Ovary (tissue), 10 donors: ENCODE measurements at places on chromosomes 3 and 15. TPM values are rescaled to one million over a fixed set of nuclear protein-coding genes. Genes with fewer than 3 reads are reported as not detected.

DNA sequence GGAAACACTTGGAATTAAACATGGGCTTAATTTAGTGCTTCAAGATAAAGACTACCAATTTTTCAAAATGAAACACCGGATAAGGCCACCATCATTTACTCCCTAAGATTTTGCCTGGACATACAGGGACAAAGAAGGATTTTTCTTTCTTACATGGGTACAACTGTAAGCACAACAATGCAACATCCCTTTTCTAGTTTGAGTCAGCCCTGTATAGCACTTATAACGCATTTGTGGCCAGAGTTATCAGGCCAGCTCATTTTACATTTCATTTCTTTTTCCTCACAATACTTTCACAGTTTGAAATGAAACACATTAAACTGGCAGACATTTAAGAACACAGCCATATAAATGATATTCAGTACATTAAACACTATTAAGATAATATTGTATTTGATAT lies 9.8 kb upstream of the SUCNR1 start:
- DNase-seq = no peak

DNA sequence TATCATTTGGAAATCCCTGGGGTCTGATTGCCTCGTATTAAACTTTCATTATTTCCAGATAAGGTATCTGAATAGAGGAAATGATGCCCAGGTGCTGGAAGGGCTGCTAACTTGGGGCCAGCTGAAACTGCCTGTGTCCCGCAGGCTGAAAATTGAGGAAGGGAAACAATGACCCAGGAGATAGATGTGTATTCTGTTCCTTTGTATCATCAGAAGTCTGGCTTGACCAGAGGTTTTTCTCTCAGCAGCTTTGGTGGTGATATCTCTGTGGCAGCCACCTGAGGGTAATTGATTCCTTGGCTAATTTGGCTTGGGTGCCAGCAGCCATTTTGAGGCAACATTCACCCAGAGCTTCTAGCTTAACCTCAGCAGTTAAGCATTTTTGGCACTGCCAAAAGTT lies 90.0 kb upstream of the STT3B start:
- DNase-seq = no peak

- DNase-seq = peak; percentile 85
Measured at GRCh38 chr3:61564395-61565059, 3.2 kb downstream of the PTPRG start.

The ZIC1 gene
- total RNA-seq = not detected

The KNG1 gene
- total RNA-seq = not detected

The AP4E1 gene
- total RNA-seq = 12.7 TPM
